Activated CD4-positive, alpha-beta T cell treated with anti-CD3 and anti-CD28 coated beads, Interleukin-2, amount 10 ng/mL, durations not matched to agents 7 days and 5 days (primary cell): ENCODE measurements at places on chromosomes 11 and 22.

GRCh38 chr11:64960719-64961118 lies 11.2 kb downstream of the MAJIN start:
- peaks cover 4% of the 10 kb centered on the region for H3K4me1 ChIP-seq
- H3K4me3 ChIP-seq, result no peak overlapping the region
- peaks cover 8% of the 10 kb centered on the region for H3K27me3 ChIP-seq
- no peaks in the 10 kb centered on the region for H3K36me3 ChIP-seq
- DNase-seq, result no peak
- H3K27ac ChIP-seq, result no peak overlapping the region

DNA sequence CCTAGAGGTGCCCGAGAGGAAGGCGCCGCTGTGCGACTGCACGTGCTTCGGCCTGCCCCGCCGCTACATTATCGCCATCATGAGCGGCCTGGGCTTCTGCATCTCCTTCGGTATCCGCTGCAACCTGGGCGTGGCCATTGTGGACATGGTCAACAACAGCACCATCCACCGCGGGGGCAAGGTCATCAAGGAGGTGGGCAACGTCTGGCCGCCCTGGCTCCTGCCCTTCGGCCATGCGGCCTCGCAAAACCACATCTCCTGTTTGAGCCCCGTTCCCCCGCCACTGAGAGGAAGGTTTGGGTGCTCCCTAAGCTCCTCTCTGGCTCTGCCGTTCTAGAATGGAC lies 3.4 kb downstream of the SLC17A6 start:
- H3K4me1 ChIP-seq, result peaks cover 4% of the 10 kb centered on the region
- H3K36me3 ChIP-seq, result peaks cover 6% of the 10 kb centered on the region
- no peak overlapping the region for H3K4me3 ChIP-seq
- no peak for DNase-seq
- H3K27me3 ChIP-seq, result peaks cover 83% of the 10 kb centered on the region

DNA sequence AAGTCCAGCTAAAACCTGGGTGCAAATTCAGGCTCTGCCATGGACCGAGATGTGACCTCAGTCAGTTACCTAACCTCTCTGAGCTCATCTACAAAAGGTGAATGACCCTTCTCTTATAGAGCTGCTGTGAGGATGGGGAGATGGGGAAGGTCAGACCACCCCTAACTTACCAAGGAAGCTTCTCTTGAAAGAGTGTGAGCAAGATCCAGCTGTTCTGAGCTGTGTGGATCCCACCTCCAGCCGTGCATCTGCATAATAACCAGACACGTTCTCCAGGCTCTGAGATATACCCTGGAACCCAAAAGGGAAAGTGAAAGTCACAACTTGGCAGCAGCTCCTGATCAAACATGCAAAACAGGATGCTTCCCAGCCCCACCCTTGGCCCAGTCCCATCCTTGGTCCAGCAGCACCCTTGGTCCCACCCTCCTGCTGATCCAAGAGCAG lies at the start of gene APOL3:
Gene APOL3 (minus strand): TSS at position 257 of the 444 bp plus-strand sequence. CDS start 11,700 bp downstream, outside the sequence.
- H3K4me3 ChIP-seq, result peak within 1 kb of the TSS; percentile 85
- peaks cover 87% of the 10 kb centered on the region for H3K4me1 ChIP-seq
- H3K27me3 ChIP-seq, result no peaks in the 10 kb centered on the region
- H3K27ac ChIP-seq, result peak within 1 kb of the TSS; percentile 91
- peaks cover 45% of the 10 kb centered on the region for H3K36me3 ChIP-seq

GRCh38 chr11:18526130-18526520 lies 617 bp downstream of the TSG101 start:
- peak overlapping the region; percentile 99 for H3K27ac ChIP-seq
- peaks cover 26% of the 10 kb centered on the region for H3K36me3 ChIP-seq
- peak overlapping the region; percentile 97 for H3K4me3 ChIP-seq
- peaks cover 42% of the 10 kb centered on the region for H3K4me1 ChIP-seq
- no peaks in the 10 kb centered on the region for H3K27me3 ChIP-seq

DNA sequence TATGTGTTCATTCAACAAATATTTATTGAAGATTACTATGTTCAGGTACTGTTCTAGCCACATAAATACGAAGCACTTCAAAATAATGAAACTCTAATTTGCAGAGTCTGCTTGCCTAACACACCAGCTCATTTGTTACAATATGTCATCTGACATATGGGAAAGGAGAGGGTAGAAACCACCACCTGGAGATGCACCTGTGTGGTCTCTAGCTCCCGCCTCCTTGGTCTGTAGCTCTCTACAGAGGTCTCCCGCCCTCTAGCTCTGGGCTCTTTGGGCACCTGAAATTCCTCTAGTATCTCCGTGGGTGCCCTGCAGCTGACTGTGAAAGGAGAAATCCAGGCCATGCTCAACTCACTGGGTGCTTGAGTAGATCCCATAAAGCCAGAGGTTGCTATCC lies 51.4 kb upstream of the DBX1 start:
- H3K27ac ChIP-seq, result no peak overlapping the region
- peaks cover 38% of the 10 kb centered on the region for H3K27me3 ChIP-seq
- H3K4me3 ChIP-seq, result no peak overlapping the region
- H3K4me1 ChIP-seq, result no peaks in the 10 kb centered on the region
- H3K36me3 ChIP-seq, result peaks cover 4% of the 10 kb centered on the region

- H3K36me3 ChIP-seq, result no peaks in the 10 kb centered on the region
- no peak overlapping the region for H3K27ac ChIP-seq
- peaks cover 4% of the 10 kb centered on the region for H3K4me1 ChIP-seq
- peaks cover 42% of the 10 kb centered on the region for H3K27me3 ChIP-seq
- no peak overlapping the region for H3K4me3 ChIP-seq
Observed at GRCh38 chr22:35541254-35541748, 670 bp downstream of the RASD2 start.
